ENCODE measurements at places on chromosomes 7 and 10. TPM values are rescaled to one million over a fixed set of nuclear protein-coding genes. Genes with fewer than 3 reads are reported as not detected.

GRCh38 chr7:290554-291372 is 793 bp downstream of the FOXL3 start:
- no peak for DNase-seq

GRCh38 chr7:43625453-43625852 is 42.5 kb downstream of the STK17A start:
- DNase-seq, result no peak

DNA sequence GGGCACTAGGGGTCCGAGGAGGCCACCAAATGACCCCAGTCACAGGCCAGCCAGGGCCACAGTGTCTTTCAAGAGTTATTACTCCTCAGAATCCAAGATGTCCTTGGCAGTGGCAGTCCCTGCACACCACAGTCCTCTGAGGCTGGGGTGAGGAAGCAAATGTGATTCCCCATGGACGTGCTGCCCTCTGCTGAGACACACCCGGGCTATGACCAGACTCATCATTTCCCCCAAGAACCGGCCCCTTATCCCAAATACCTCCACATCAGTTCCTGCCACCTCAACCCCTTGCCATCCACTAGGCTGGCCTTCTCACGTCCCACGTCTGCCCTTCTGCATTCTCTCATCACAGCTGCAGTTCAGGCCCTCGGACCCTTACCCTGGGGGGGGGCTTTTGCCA is 5.0 kb downstream of the PRKAG2 start:
- DNase-seq, result no peak

- DNase-seq, result no peak
These were observed 675.4 kb upstream of the AUTS2 start for GRCh38 chr7:68922850-68923249.

DNA sequence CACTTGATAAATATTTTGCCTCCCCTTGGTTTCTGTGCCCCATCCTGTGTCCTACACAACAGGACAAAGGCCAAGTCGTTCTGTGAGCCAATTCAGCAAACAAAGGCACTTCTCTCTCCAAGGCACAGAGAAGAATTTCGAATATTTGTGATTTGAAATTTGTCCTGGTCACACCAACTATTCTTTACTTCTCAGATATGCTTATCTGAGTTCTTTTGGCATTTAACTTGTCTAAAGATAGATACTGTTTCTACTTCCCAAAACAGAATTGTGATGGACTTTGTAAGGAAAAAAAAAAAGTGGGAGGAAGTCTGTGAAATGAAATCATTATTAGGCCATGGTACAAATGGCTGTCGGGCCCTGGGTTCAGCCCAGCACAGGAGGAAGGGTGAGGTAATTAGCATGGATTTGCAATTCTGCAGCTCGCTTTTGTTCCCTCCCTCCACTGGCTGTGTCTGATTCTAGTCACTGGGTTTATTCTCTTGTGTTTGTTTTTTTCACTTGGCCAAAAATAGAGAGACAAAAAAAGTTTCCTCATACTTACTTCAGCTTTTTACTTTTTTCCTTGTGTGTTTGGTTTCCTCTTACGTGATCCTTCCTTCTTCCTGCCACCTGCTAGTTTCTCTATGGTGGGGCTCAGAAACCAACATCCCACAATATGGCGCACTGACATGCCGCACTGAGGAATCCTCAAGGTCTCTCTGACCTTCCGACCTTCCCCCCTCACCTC is 108.2 kb upstream of the MKLN1 start:
- no peak for DNase-seq

- no peak for DNase-seq
These were observed 2.2 kb downstream of the STRIP2 start for GRCh38 chr7:129436335-129436923.

GRCh38 chr10:33025910-33026309 is 67.9 kb upstream of the ITGB1 start:
- no peak for DNase-seq

DNA sequence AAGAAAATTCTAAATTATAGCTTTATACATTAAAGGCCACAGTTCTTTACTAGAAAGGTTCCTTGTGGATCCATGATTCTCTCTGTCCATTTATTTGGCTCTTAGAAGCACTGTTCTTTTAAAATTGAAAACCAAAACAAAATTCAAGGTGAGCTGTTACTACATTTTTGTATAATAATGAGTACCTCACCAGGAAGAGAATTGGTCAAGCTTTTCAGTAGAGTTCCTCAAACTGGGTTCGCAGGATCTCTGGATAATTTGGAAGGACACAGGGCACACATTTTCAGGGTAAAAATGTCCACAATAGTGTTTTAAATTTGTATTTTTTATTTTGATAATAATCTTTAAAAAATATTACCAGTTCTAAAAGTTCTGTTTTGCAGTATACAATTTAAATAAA is 93.0 kb downstream of the PPP1R3A start:
- DNase-seq, result no peak

The NXPH1 gene
- 0.17 TPM for total RNA-seq

The OPN4 gene
- total RNA-seq, result not detected

The CYP26A1 gene
- total RNA-seq, result 0.17 TPM

The AKR1B15 gene
- not detected for total RNA-seq

Measured in HCT116 (cell line).